ENCODE measurements at places on chromosomes 3 and 15.
A peak's percentile ranks its signal among the peaks of the same experiment; 100 is the strongest.

DNA sequence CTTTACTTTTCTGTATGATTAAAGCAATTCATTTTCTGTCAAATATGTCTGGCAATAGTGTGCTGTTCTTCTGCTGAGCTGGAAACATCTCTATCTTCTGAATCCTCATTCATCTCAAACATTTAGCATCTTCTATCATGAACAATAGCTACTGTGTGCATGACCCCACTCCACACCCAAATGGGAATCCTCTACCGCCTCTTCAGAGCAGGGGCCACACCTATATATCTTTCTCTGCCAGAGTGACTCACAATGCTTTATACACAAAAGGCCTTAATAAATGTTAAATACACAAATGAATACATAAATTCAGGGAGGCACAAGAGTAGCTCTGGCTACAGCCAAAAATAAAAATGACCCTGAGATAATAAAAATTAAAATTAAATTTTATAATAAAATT, 8.0 kb downstream of the ALDH1A2 start:
- peak; percentile 24 for DNase-seq

GRCh38 chr3:35705904-35706303, 66.6 kb downstream of the ARPP21 start:
- DNase-seq: no peak

GRCh38 chr15:64548235-64548634, 87.9 kb downstream of the ZNF609 start:
- no peak for DNase-seq

GRCh38 chr15:73368301-73369136, at the start of gene HCN4:
TSS of gene HCN4 (minus strand) at chr15:73368958. CDS start at chr15:73368270, 688 bp downstream.
- no peak for DNase-seq

GRCh38 chr3:62119139-62119538, 254.2 kb downstream of the FEZF2 start:
- no peak for DNase-seq

Measured in COLO829 (cell line).